ENCODE measurements at places on chromosomes 4 and X. TPM values are rescaled to one million over a fixed set of nuclear protein-coding genes. Genes with fewer than 3 reads are reported as not detected.

DNA sequence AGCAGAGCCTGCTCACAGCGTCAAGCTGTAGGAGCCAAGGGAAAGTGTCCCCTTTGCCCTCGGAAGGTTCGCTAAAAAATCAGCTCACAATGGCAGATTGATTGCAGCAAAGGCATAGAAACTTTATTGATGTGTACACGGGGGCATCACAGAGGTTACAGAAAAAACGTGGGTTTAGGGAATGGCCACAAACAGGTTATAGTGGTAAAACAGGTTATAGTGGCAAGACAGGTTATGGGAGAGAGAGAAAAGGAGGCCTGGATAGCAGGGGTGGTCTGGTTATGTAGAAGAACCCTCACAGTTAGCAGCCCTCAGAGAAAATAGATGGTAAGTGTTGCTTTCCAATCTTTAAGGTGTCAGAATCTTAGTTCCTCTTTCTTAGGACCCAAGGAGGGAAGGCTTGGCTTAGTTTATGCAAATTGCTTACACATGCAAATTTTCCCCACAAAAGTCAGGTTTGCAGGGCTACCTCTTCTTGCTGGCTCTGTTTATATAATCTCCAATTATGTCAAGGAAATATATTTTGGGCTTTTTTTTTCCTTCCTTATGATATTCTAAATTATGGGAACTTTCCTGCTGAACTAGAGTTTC, 113.7 kb downstream of the BMP15 start:
- no peak overlapping the region for H3K27ac ChIP-seq
- H3K27me3 ChIP-seq, result peaks cover 13% of the 10 kb centered on the region

DNA sequence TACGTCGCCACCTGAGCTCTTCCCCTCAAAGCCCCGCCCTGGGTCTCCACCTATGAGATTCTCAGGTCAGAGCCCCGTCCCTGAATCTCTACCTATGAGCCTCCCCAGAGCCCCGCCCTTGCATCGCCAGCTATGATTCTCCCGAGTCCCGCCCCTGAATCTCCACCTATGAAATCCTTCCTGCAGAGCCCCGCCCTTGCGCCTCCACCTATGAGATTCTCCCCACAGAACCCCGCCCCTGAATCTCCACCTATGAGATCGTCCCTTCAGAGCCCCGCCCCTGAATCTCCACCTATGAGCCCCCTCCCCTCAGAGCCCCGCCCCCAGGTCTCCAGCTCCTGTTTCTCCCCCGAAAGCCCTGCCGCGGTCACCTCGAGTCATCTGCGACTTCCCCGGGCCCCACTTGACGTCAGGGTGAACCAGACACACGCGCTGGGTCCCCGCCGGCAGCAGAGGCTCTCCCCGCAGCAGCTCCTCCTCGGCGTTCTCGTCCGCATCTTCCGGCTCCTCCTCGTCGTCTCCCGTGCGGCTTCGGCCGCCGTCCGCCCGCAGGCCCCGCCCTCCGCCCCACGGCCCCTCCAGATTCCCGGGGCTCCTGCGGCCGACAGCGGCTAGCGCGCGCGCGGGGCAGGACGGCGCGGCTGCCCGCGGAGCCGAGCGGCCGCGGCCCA, 393 bp downstream of the GTPBP6 start:
- H3K4me1 ChIP-seq, result peaks cover 19% of the 10 kb centered on the region
- H3K27me3 ChIP-seq, result no peaks in the 10 kb centered on the region
- peaks cover 30% of the 10 kb centered on the region for H3K36me3 ChIP-seq
- H3K27ac ChIP-seq, result peak overlapping the region; percentile 95

DNA sequence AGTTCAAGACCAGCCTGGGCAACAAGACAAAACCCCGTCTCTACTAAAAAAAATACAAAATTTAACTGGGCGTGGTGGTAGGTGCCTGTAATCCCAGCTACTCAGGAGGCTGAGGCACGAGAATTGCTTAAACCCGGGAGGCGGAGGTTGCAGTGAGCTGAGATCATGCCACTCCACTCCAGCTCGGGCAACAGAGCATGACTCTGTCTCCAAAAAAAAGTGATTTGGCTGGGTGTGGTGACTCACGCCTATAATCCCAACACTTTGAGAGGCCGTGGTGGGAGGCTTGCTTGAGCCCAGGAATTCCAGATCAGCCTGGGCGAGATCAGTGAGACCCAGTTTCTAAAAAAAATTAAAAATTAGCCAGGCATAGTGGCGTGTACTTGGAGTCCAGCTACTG, 4.1 kb downstream of the OPHN1 start:
- peaks cover 15% of the 10 kb centered on the region for H3K27me3 ChIP-seq
- H3K36me3 ChIP-seq, result no peaks in the 10 kb centered on the region
- peaks cover 6% of the 10 kb centered on the region for H3K4me1 ChIP-seq
- DNase-seq, result no peak

GRCh38 chrX:124194901-124195300, 137.6 kb upstream of the TEX13D start:
- H3K4me1 ChIP-seq, result peaks cover 31% of the 10 kb centered on the region
- DNase-seq, result peak; percentile 79
- no peak overlapping the region for H3K4me3 ChIP-seq
- no peaks in the 10 kb centered on the region for H3K36me3 ChIP-seq

DNA sequence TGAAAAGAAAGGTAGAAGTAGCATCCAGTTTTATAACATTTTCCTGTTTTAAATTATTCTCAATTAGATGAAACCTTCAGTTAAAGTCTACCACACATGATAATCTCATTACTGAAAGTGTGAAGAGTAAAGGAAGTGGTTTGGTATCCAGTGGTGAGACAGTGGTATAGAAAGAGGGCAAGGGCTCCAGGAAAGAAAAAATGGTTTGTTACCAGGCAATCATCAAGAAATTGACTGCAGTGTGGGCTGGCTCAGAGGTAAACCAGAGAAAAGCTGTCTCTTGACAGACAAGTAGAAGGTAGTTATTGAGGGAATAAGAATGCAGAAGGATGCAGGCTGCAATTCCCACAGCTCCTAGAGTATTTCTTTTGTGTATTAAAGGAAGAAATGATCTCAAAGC, 406.2 kb downstream of the TLL1 start:
- no peak overlapping the region for H3K27ac ChIP-seq
- no peak for DNase-seq
- no peaks in the 10 kb centered on the region for H3K4me1 ChIP-seq
- no peaks in the 10 kb centered on the region for H3K27me3 ChIP-seq
- H3K36me3 ChIP-seq, result no peaks in the 10 kb centered on the region
- H3K4me3 ChIP-seq, result no peak overlapping the region

- H3K36me3 ChIP-seq, result no peaks in the 10 kb centered on the region
- no peaks in the 10 kb centered on the region for H3K27me3 ChIP-seq
- H3K27ac ChIP-seq, result no peak overlapping the region
- no peaks in the 10 kb centered on the region for H3K4me1 ChIP-seq
Observed at GRCh38 chr4:46404981-46405380, 15.1 kb upstream of the GABRA2 start.

DNA sequence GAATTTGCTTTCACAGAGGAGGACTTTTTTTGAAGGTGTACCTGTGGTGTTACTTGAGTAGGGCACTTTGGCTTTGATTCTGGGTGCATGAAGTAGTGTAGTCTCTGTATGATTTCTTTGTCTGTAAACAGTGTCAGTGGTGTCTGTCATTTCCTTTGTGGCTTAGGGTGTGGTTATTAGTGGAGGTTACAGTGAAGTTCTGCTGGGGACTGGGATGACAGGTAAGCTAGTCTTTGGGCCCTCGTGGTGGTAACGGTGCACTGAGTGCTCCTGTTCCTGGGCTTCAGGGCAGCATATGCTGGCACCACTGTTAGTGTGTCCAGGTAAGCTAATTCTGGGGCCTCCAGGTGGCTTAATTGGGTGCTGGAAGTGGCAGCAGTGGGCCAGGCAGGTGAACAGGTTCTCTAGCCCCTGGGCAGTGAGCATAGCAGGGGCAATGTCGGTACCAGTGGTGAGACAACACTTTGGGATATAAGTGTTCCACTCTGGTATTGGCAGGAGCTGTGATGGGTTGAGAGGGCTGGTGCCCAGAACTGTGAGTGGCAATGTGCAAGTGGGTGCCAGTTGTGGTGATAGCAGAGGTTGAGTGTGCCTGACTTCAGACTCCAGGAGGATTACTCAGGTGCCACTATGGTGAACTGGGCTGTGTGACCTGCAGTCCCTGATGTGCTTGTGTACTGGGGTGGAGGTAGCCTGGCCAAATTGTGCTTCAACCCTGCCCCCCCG, 26.0 kb upstream of the VSIG1 start:
- H3K4me3 ChIP-seq, result no peak overlapping the region
- peaks cover 18% of the 10 kb centered on the region for H3K27me3 ChIP-seq
- no peaks in the 10 kb centered on the region for H3K36me3 ChIP-seq
- H3K27ac ChIP-seq, result no peak overlapping the region
- H3K4me1 ChIP-seq, result no peaks in the 10 kb centered on the region

The MAGEH1 gene
- total RNA-seq, result 63.6 TPM

DNA sequence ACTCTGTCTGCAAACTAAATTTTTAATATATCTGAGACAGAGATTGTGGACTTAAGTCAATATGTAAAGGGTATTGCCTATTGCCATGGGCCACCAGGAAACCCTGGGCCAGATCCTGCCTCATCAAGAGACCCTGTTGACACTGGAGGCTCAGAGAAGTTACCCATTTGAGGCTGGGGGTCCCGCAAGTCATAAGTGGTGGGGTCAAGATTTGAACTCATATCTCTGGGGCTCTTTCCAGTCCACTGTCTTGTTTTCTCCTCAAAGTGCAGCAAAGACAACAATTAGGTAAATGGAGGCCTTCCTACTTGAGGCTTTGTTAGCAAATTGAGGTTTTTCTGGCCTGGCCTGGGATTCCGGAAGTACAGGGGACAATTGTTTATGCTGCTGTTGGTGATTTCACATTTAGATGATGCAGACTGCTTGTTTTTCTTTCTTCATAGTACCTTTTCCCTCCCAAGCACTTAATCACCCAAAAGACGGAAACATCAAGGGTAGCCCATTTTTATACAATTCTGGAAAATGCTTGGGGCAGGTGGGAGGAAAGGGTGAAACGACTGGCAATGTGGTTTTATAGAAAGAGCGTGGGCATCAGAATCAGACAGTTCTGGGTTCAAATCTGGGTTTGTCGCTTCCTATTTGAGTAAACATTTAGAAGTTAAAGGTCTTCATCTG, 160.0 kb downstream of the SMIM20 start:
- DNase-seq, result no peak
- no peaks in the 10 kb centered on the region for H3K36me3 ChIP-seq
- H3K4me3 ChIP-seq, result no peak overlapping the region
- peak overlapping the region; percentile 69 for H3K27ac ChIP-seq
- no peaks in the 10 kb centered on the region for H3K27me3 ChIP-seq
- peaks cover 20% of the 10 kb centered on the region for H3K4me1 ChIP-seq

All from muscle of leg (tissue), 16 donors.